Ovary (tissue), 10 donors: ENCODE measurements at places on chromosomes 5 and 9. TPM values are rescaled to one million over a fixed set of nuclear protein-coding genes. Genes with fewer than 3 reads are reported as not detected.

GRCh38 chr5:27619982-27620381 lies 581.6 kb upstream of the CDH9 start:
- H3K4me3 ChIP-seq = no peak overlapping the region
- DNase-seq = no peak
- no peaks in the 10 kb centered on the region for H3K27me3 ChIP-seq

GRCh38 chr9:6739218-6739617 lies 18.6 kb upstream of the KDM4C start:
- no peaks in the 10 kb centered on the region for H3K36me3 ChIP-seq
- H3K27me3 ChIP-seq = no peaks in the 10 kb centered on the region
- no peak for DNase-seq
- H3K4me1 ChIP-seq = no peaks in the 10 kb centered on the region
- H3K4me3 ChIP-seq = no peak overlapping the region

DNA sequence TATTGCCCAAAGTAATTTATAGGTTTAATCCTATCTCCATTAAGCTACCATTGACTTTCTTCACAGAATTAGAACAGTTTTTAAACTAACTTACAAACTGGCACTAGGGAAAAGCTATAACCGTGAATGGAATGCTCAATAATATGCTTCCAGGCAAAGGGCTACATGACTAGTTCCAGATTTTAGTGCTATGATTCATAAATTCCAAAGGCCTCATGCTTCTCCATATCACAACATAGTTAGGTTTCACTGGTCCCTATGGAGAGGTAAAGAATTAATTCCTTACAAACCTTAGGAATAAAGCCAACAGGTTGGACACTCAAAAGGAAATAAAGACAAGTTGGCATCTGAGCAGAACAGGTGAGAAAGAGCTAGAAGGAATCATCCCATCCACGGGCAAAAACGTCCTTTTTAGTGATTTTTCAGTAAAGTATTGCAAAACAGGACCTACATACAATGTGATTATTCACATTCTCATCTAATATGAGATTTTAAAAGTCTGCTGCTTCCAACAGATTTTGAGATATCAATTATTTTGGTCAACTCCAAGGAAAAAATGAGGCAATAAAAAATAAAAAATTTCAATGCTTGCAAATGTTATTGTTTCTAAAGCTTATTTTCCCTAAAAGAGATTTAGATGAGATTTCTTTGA lies 97.0 kb upstream of the TARS1 start:
- no peaks in the 10 kb centered on the region for H3K36me3 ChIP-seq
- no peak overlapping the region for H3K4me3 ChIP-seq
- H3K27me3 ChIP-seq = no peaks in the 10 kb centered on the region

GRCh38 chr5:72117307-72117706 lies 10.0 kb downstream of the MAP1B start:
- no peak overlapping the region for H3K27ac ChIP-seq
- H3K4me1 ChIP-seq = no peaks in the 10 kb centered on the region
- no peaks in the 10 kb centered on the region for H3K36me3 ChIP-seq
- no peak overlapping the region for H3K4me3 ChIP-seq
- DNase-seq = no peak

GRCh38 chr9:78371981-78372380 lies 75.1 kb downstream of the PSAT1 start:
- no peak overlapping the region for H3K4me3 ChIP-seq
- no peak overlapping the region for H3K27ac ChIP-seq
- no peaks in the 10 kb centered on the region for H3K4me1 ChIP-seq

DNA sequence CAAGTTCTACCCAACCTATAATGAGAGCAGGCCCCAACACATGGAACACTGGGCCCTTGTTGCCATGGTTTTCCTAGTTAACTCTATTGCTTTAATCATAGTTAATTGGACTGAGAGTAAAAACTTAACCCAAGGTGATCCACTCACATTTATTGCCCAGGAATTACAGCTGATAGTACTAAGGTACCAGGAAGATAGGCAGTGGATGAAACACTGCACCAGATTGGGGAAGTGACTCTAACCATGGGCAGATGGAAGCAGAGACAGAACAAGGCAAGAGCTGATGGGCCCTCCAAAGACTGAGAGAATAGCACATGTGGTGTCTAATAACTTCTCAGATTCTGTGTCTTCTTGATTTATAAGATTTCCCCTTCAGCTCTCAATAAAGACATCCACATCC lies 145.7 kb upstream of the TRIM32 start:
- H3K27me3 ChIP-seq = no peaks in the 10 kb centered on the region
- no peak overlapping the region for H3K27ac ChIP-seq
- no peaks in the 10 kb centered on the region for H3K4me1 ChIP-seq
- no peak for DNase-seq
- no peaks in the 10 kb centered on the region for H3K36me3 ChIP-seq

DNA sequence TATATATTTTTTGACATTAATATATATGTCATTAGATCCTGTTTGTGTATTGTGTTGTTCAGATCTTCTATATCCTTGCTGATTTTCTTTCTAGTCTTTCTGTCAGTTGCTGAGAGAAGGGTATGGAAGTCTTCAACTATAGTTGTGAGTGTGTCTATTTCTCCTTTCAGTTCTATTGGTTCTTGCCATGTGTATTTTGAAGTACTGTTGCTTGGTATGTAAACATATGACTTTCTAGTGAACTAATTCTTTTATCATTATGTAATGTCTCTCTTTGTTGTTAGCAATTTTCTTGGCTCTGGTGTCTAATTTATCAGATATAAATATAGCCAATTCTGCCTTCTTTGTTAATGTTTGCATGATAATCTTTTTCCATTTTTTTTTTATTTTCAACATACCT lies 84.3 kb upstream of the CAST start:
- no peak for DNase-seq
- H3K4me1 ChIP-seq = no peaks in the 10 kb centered on the region
- no peak overlapping the region for H3K27ac ChIP-seq
- H3K27me3 ChIP-seq = no peaks in the 10 kb centered on the region
- no peak overlapping the region for H3K4me3 ChIP-seq

GRCh38 chr5:149754172-149754880 lies 24.2 kb downstream of the PPARGC1B start:
- no peaks in the 10 kb centered on the region for H3K27me3 ChIP-seq
- no peaks in the 10 kb centered on the region for H3K36me3 ChIP-seq
- no peak overlapping the region for H3K27ac ChIP-seq
- H3K4me1 ChIP-seq = peaks cover 3% of the 10 kb centered on the region
- no peak for DNase-seq
- H3K4me3 ChIP-seq = no peak overlapping the region

- H3K36me3 ChIP-seq = no peaks in the 10 kb centered on the region
- H3K4me3 ChIP-seq = no peak overlapping the region
- no peak overlapping the region for H3K27ac ChIP-seq
- H3K27me3 ChIP-seq = no peaks in the 10 kb centered on the region
- H3K4me1 ChIP-seq = no peaks in the 10 kb centered on the region
- DNase-seq = no peak
Measured at GRCh38 chr9:459491-460444, 245.1 kb downstream of the DOCK8 start.

GRCh38 chr9:35481347-35481975 lies 8.4 kb upstream of the RUSC2 start:
- no peaks in the 10 kb centered on the region for H3K4me1 ChIP-seq
- H3K36me3 ChIP-seq = no peaks in the 10 kb centered on the region
- no peak overlapping the region for H3K27ac ChIP-seq
- no peak for DNase-seq

GRCh38 chr9:91897201-91897600 lies 52.8 kb downstream of the ROR2 start:
- H3K4me3 ChIP-seq = no peak overlapping the region
- no peak for DNase-seq

DNA sequence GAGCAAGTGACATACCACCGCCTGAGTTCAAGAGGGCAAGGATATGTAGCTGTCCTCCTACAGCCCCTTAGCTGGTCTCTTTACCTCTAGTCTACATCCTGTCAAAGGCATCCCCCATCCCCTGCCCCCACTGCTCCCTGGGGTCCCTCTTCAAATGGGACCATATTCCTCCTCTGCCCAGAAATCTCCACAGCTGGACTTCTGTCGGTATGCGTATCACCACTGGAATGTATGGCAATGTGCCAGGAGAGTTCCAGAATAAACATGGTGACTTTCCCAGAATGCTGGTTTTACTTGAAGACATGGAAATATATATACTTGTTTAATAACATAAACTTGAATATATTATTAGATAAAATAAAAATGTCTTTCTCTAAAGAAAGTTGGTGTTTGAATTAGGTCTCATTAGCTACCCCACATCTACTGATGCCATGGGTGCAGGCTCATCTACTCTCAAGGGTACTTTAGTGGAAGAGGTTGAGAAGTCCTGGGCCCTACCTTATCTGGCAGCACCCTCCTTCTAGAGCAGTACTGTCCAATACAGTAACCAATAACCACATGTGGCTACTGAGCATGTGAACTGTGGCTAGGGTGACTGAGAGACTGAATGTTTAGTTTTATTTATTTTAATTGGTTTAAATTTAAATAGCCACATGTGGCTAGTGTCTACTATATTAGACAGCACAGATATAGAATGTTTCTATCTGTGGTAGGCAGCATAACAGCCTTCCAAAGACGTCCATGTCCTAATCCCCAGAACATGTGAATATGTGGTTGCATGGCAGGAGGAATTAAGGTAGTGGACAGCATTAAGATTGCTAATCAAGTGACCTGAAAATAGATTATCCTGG lies 181.7 kb upstream of the SLC30A5 start:
- no peaks in the 10 kb centered on the region for H3K27me3 ChIP-seq
- no peak overlapping the region for H3K4me3 ChIP-seq
- DNase-seq = no peak
- H3K27ac ChIP-seq = no peak overlapping the region
- no peaks in the 10 kb centered on the region for H3K36me3 ChIP-seq
- H3K4me1 ChIP-seq = no peaks in the 10 kb centered on the region

DNA sequence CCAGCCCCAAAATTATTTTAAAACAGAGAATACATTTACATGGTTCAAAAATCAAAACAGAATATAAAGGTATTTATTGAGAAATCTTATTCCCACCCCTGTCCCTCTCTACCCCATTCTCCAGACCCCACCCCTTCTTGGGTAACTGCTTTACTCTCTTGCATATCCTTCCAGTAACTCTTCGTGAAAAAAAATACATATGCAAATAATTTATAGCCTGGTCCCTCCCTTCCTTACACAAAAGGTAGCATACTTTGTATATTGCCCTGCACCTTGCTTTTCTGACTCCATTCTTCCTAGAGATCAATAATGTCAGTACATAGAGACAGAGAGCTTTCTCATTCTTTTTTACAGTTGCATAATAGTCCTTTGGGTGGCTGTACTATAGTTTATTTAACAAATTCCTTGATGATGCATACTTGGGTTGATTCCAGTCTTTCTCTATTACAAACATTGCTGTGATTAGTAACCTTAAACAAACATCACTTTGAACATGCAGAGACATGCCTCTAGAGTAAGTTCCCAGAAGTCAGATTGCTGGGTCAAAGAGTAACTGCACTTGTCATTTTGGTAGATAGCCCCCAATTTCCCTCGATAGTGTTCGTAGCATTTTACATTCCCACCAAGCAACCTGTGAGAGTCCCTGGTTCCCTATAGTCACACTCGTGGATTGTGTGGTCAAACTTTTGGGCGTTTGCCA lies 47.9 kb downstream of the STOM start:
- no peaks in the 10 kb centered on the region for H3K36me3 ChIP-seq
- H3K27me3 ChIP-seq = no peaks in the 10 kb centered on the region
- no peak for DNase-seq
- no peak overlapping the region for H3K27ac ChIP-seq
- H3K4me1 ChIP-seq = peaks cover 12% of the 10 kb centered on the region

DNA sequence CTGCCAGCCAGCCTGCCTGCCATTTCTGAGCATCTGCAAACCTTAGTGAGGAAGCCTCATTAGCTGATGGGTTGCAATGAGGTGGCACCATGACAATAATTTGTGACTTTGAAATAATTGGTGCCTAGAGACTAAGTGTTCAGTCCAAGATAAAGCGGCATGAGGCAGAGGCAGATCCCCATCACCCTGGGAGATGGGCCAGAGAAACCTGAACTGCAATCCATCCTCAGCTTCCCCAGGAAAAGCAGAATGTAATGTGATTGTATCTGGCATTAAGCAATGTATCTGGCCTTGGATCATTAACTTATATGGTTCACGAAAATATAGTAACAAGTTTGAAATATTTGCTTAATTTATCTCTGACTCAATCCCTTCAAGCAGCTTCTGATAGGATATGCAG lies 101.0 kb downstream of the SPOCK1 start:
- no peak overlapping the region for H3K27ac ChIP-seq
- DNase-seq = no peak
- no peaks in the 10 kb centered on the region for H3K36me3 ChIP-seq
- no peaks in the 10 kb centered on the region for H3K27me3 ChIP-seq
- no peaks in the 10 kb centered on the region for H3K4me1 ChIP-seq

- DNase-seq = no peak
- H3K36me3 ChIP-seq = no peaks in the 10 kb centered on the region
- no peak overlapping the region for H3K4me3 ChIP-seq
Measured at GRCh38 chr5:41432481-41433253, 77.7 kb downstream of the PLCXD3 start.

GRCh38 chr9:31302620-31303418 lies 1081.6 kb upstream of the ACO1 start:
- DNase-seq = no peak
- no peaks in the 10 kb centered on the region for H3K4me1 ChIP-seq
- H3K36me3 ChIP-seq = no peaks in the 10 kb centered on the region
- no peak overlapping the region for H3K27ac ChIP-seq

DNA sequence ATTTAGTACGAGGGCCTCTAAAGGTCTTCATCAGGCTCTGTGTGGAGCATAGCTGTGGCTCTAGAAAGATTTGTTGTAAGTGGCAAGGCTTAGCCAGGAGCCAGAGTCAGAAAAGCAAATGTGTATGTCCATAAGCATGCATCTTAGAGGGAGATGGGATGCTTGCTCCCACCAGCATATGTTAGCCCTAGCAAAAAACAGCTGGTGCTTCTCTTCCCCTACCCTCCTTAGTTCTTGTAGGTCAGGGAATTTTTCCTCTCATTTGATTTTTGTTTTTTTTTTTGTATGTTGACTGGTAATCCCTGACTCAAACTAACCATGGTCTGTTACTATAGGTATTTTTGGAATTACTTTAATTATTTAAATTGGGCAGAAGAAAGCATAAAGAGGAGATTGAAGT lies 7.7 kb downstream of the TNFSF15 start:
- no peak for DNase-seq
- no peaks in the 10 kb centered on the region for H3K27me3 ChIP-seq
- H3K4me3 ChIP-seq = no peak overlapping the region

DNA sequence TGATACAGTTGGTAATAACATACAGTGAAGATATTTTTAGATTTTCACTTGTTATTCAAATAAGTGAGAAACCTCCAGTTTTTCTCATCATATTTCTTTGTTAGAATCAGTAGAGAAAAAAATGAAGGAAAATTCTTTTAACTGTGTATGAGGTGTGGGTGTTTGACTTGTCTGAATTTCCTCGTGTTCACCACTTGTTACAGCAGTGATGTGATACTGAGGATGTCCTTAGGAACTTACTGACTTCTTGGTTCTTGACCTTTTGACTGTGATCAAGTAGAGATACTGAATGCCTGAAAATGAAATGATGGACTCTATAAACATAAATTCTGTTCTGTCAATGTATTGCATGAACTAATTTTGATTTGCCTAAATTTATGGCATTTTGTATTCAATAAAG lies 10.7 kb downstream of the PBX3 start:
- no peak overlapping the region for H3K4me3 ChIP-seq
- no peaks in the 10 kb centered on the region for H3K36me3 ChIP-seq
- DNase-seq = no peak
- H3K27me3 ChIP-seq = no peaks in the 10 kb centered on the region
- peaks cover 5% of the 10 kb centered on the region for H3K4me1 ChIP-seq

The DOCK8 gene
- 12.2 TPM for total RNA-seq

The CDX1 gene
- 0.77 TPM for total RNA-seq

The PPP3R2 gene
- not detected for total RNA-seq

The PCDHA9 gene
- total RNA-seq = 0.50 TPM

The PCDHGA2 gene
- total RNA-seq = 11.7 TPM

The SLC31A2 gene
- total RNA-seq = 3.5 TPM

The SV2C gene
- 0.18 TPM for total RNA-seq

The TXNDC8 gene
- total RNA-seq = not detected

The FOXD4L3 gene
- total RNA-seq = not detected

The CKMT2 gene
- 6.2 TPM for total RNA-seq
